ENCODE measurements at places on chromosomes 5 and 9.

- DNase-seq: no peak
Measured at GRCh38 chr5:1944408-1944807, 61.7 kb upstream of the IRX4 start.

DNA sequence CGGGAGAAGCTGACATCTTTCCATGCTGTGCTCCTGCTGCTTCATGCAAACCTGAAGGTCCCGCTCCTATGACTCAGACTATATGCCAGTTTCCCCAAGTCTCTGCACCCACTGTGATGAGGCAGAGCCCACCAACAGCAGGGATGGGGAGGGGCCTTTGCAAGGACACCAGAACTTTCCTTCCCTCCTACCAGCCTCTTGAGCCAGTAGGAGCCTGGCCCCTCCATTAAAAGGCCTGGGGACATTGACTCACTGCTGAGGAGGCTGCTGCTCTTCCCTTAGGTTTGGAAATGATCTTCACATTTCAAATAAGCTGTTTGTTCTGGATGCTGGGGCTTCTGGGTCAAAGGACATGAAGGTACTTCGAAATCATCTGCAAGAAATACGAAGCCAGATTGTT lies 26.1 kb upstream of the CTSL start:
- no peak for DNase-seq

GRCh38 chr5:163562071-163562470 lies 56.7 kb downstream of the MAT2B start:
- DNase-seq: no peak

GRCh38 chr5:54390015-54390414 lies 65.5 kb upstream of the HSPB3 start:
- peak; percentile 90 for DNase-seq

DNA sequence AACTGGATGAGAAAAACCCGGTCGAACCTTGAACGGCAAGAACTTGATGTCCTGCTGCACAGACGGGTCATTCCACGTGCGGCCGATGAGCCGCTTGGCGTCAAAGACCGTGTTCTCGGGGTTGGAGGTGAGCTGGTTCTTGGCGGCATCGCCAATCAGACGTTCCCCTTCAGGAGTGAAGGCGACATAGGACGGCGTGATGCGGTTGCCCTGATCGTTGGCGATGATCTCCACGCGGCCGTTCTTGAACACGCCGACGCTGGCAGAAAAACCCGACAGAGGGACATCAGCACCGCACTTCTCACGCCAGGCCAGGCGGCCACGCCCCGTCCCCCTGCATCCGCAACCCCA lies 519 bp downstream of the HSPA5 start:
- DNase-seq: no peak

- DNase-seq: no peak
Measured at GRCh38 chr5:151896031-151896691, 28.5 kb downstream of the GLRA1 start.

DNA sequence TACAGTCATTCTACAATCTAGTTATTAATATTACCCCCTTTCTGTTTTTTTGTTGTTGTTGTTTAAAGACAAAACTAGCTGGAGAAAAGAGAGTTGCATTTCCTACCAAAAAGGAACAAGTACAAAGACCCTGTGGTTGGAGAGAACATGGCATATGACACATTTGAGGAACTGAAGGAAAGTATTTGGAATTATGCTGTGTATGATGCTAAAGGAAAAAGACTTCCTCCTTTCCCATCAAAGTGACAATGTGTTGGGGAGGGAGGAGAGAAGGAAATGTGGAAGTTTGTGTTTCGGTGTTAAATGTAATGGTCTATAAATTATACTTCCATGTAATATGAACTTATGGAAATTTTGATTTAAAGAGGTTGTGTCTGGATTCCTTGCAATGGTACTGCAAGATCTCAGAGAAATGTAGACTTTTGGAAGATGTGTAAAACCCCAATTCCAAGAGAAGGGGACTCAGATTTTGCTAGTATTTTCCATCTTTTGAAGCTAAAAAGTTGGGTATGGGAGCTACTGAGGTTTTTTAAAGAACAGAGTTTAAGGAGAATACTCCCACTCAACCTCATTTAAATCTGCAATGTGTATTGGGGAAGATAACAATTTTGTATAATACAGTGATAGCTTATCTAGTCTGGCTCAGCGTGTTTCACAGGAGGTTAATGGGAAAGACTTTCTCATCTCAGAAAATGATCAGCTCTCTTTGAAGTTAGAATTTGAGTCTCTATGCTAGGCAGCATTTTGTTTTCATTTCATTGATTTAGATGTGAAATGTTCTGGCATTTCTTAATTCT lies 15.4 kb upstream of the TNFSF8 start:
- DNase-seq: no peak

DNA sequence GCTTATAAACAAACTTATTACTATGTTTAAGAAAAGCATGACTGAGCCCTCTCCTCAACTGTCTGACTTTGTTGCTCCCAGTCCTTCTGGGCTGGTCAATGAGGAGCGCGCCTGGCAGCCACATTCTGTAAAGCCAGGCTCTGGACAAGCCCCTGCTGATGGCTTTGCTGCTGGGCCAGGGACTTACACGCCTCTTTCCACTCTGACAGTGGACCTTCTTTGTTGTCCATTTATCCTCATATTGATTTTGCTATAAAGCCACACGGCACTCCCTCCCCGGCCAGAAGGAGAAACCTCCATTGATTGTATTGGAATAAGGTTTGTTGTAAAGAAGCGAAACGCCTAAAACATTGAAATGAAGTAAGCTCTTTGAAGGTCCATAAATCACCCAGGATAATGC lies 50.6 kb downstream of the C5orf15 start:
- no peak for DNase-seq

GRCh38 chr5:146084376-146084775 lies 21.0 kb downstream of the PLAC8L1 start:
- DNase-seq: no peak

GRCh38 chr5:58300346-58300895 lies 159.5 kb downstream of the PLK2 start:
- DNase-seq: no peak

DNA sequence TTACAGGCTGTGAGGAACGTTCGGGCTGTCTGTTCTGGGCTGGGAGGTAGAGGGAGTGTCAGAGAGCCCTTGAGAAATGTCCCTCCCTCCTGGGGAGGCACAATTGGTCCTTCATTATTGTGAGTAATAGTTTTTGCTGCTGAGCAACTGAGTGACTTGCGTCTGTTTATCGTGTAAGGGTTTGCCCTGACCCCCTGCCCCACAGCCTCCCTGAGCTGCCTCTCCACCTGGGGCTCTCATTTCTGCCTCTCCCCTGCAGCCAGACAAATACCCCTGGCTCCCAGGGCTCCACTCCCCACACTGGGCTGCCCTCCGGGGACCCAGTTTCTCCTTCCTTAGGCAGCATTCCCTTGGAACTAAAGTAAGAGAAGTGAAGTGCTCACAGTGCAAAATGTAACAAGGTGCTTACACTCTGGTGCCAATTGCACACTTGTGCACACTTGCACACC lies 174.9 kb upstream of the MVB12B start:
- peak; percentile 47 for DNase-seq

GRCh38 chr9:69193685-69194032 lies 19.6 kb downstream of the TJP2 start:
- peak; percentile 47 for DNase-seq

DNA sequence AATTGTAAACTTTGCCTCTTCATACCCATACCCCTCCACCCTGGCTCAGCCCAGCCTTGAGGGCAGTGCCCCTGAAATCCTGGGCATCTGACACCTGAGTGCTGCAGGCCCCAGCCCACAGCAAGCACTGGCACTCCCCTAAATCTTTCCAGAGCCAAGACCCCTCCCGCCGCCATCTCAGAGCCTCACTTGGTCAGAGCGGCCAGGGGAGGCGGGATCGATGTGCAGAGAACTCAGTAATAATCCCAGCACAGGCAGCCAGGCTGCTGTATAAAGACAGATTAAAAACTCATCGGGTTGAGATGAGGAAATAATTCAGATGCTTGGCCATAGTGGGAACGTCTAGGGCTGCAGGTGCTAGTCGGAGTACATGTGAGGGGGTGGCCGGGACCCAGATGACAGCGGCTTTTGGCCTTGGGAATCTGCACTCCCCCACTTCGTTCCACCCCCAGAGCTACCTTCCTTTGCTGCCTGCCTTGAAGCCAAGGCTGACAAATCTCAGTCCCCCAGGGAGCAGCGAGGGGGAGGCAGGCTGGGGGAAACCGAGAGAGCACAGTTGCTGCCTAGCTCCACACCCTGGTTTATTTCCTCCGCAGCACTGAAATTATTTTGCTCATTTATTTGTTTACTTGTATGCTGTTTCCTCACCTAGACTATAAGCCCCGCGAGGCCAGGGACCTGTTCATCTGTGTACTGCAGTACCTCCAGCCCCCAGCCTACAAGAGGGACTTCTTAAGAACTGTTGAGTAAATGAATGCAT lies 19.5 kb upstream of the ARAP3 start:
- no peak for DNase-seq

DNA sequence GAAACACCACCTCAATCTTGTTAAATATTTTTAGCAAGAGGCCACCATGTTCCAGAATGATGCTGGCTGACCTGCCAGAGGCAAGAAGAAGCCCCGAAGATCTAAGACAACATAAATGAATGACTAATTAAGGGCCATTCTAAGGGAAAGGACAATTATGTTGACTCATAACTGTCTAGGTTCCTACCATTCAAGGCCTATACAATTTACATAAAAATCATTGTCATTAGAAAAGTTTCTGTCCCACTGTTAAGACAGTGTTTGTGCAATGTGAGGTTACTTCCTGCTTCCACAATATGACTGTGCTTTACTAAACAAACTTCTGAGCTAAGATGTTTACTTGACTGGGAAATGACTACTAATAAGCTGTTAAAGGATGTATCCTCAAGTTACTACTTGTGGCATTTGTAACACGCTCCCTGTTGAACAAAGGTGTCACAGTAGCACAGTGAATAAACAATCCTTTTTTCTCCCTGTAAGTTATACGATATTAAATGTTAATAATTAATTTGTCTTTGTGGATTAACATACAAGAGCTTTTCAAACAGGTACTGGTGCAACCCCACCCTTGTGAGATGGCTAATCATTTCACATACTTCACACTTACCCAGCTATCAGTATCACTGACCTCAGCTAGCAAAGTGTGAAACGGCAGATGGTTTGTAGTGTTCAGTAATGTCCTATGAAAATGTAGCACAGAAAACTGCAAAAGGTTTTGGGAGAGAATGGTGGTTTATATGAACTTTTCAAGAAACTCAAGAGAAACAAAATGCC lies 195.8 kb downstream of the EFNA5 start:
- DNase-seq: no peak

- DNase-seq: peak; percentile 38
Measured at GRCh38 chr5:1204693-1205242, 3.4 kb downstream of the SLC6A19 start.

- no peak for DNase-seq
Measured at GRCh38 chr5:111743988-111744387, 13.0 kb downstream of the NREP start.

- no peak for DNase-seq
Measured at GRCh38 chr5:160354666-160355065, 15.8 kb downstream of the C1QTNF2 start.

GRCh38 chr9:81171689-81172088 lies 517.7 kb downstream of the TLE1 start:
- DNase-seq: no peak

- DNase-seq: no peak
Measured at GRCh38 chr9:2798423-2798822, 45.5 kb downstream of the PUM3 start.

- DNase-seq: no peak
Measured at GRCh38 chr5:5315068-5315980, 107.2 kb upstream of the ICE1 start.

- no peak for DNase-seq
Measured at GRCh38 chr5:143244990-143245389, 158.5 kb downstream of the NR3C1 start.

- no peak for DNase-seq
Measured at GRCh38 chr5:86929123-86929766, 311.5 kb downstream of the COX7C start.

DNA sequence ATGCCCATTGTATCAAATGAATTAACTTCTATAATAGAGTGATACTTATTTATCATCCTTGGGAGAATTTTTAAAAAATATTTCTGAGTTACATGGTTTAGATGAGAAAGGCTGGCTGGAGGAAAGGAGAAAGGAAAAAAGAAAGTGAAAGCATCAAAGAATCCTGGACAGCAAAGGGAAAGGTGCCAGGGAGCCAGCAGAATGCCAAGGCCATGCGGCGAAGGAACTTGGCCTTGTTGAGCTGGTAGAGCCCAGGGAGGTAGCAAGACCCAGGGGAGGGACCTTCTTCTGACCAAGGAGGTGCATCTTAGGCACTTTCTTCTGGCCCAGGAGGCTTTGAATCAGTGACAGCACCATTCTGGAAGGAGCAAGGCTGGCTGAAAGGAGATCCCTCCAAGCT lies 240.5 kb downstream of the ENC1 start:
- no peak for DNase-seq

GRCh38 chr9:109624896-109625295 lies 126.8 kb upstream of the PTPN3 start:
- no peak for DNase-seq

DNA sequence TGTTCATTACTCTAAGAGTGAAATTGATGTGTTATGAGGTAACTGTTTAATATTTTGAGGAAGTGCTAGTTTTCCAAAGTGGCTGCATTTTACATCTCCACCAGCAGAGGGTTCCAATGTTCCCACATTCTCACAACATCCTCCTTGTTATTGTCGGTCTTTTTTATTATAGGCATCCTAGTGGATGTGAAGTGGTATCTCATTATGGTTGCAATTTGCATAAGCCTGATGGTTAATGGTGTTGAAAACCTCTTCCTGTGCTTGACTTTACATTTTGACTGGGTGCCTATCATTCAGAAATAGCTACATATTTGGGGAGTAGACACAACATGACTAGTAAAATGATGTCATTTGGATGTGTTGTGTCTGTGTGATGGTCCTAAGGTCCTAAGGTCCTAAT lies 143.6 kb downstream of the MRPS30 start:
- DNase-seq: peak; percentile 57

GRCh38 chr9:92715488-92716231 lies 45.7 kb upstream of the IPPK start:
- no peak for DNase-seq

DNA sequence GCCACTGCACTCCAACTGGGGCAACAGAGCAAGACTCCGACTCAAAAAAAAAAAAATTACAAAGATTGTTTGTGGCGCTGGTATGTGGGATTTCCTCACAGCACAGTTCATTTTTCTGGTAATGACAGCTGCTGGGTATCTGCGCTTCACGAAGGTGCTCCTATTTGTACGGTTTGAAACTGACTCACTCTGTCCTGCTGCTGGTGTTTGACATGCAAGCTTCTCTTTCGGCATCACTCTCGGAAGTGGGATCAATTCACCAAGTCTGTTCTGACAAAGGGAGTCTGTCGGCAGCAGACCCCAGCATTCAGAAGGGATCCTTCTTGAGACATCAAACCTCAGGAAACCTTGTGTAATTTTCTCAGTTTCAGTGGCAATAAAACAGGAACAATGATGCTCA lies 26.3 kb downstream of the MAML1 start:
- no peak for DNase-seq

- no peak for DNase-seq
Measured at GRCh38 chr5:14326035-14326903, 183.1 kb downstream of the TRIO start.

- no peak for DNase-seq
Measured at GRCh38 chr5:50922942-50923767, 256.7 kb downstream of the PARP8 start.
